Stimulated activated CD4-positive, alpha-beta T cell treated with anti-CD3 and anti-CD28 coated beads, Interleukin-1b, Interleukin-23, amount 100 ng/mL, for 1 hour (primary cell): ENCODE measurements at places on chromosomes 6 and 20.

DNA sequence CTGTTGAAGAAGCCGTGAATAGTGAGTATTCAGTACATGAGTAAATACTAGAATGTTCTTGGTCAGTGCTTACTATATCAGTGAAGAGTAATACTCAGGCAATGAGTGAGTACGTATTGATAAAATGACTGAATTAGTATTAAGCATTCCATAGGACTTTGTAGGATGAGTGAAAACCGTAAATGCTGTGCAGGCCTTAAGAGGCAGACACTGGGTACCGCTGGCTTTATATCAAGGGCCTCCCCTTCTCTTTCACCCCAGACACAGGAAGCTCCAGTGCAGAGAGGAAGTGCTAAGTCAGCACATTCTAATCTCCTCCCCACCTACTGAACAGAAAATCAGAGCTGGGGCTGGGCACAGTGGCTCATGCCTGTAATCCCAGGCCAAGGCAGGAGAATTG is 24.2 kb downstream of the POFUT1 start:
- DNase-seq, result no peak

- DNase-seq, result no peak
Measured at GRCh38 chr6:93293872-93294271, 125.5 kb downstream of the EPHA7 start.

- peak; percentile 87 for DNase-seq
Measured at GRCh38 chr6:2765166-2765895, at the start of gene WRNIP1. WRNIP1 (plus strand) TSS chr6:2765393; CDS start chr6:2765623, 230 bp downstream.

DNA sequence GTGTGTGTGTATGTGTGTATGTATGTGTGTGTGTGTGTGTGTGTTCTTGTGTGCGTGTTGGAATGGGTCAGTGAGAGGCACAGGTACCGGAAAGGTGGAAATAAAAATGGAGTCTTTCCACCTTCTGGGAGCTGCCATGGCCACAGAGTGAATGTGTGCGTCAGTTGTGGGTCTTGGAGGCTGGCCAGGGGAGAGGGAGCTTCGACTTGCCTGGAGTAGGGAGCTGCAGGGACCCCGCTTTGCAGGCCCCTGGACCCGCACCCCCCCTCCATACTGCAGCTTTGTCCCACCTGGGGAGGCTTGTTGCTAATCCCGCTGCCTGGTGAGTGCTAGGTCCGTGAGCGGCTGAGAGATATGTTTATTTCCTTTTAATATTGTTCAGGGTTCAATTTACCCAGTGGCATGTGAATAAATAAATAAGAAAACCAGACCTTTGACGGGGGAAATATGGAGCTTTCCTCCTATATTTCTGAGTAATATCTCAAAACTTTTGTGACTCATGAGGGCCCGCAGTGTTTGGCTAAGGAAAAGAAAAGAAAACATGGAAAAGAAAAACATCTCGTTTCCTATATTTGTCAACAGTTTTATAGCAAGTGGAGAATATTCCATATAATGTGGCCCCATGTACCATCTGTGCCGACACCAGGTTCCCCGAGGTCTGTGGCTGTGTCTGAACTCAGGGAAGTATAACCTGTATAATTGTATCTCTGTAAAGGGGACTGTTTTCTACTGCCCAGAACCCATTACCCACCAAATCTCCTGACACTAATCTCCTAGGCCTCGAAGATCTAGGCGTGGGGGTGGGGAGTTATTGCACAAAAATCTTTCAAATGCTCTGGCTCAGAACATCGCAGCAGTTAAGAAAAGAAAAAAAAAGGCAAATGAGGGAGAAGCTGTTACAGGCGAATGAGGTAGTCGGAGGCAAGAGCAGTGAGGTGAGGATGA is 24.6 kb upstream of the CCDC167 start:
- DNase-seq, result no peak

DNA sequence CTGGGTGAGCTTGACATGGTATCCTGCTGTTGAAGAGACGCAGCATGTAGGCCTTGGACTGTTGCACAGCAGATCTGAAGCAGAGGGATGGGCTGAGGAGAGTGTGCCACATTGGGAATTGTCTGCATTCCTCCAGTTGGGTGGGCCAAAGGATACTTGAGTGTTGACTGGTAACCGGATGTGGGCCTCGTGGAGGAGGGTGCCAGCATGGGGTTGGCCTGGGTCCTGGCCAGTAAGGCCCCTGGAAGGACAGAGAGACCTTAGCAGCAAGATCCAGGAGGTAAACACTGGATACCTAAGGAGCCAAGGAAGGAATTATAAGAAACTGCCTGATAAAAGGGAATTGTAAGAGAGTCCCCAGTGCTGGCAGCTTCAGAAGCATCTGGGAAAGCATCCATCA is 76.9 kb downstream of the FIG4 start:
- DNase-seq, result no peak

DNA sequence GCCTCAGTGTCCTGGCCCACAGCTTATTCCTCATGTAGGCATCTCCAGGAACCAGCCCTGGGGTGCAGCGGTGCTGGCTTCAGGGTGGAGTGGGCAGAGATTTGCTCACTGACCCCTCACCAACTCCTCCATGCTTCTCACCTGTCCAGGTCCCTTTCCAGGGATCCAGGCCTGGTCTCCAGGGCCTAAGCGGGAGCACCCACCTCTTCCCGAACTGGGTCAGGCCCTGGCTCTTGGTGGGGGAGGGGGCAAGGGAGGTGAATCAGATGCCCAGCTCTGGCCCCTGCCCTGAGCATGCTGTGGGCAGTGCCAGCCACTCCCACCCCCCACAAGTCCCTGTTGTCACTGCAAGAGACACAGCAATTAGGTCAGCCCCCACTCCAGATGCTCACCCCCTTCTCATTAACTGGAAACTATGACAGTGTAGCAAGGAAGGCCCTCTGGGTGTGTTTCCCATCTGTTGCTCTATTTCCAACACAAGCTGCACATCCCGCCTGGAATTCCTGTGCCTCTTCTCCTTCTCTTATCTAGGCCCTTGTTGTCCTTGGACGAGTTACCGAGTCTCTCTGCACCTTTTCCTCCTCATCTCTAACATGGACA is 37.0 kb downstream of the MDFI start:
- no peak for DNase-seq

DNA sequence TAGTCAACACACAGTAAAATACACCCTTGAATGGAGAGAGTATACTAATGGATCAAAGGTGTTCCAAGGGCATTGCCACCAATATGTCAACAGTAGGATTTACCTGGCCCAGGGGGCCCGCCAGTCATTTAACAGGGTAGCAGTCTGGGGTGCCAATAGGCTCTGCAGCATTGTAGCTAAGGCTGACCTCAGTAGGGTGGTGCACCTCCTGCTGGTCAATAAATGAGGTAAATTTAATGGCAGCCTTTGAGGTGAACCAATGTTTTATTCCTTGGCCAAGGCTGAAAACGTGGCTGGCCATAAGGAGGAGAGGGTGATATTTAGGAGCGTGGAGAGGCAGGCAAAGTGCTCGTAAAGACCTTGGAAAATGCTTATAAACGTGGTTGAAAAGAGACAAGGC is 147.2 kb downstream of the RPS12 start:
- no peak for DNase-seq
